ENCODE measurements at places on chromosomes 2 and 18. TPM values are rescaled to one million over a fixed set of nuclear protein-coding genes. Genes with fewer than 3 reads are reported as not detected.
A peak's percentile ranks its signal among the peaks of the same experiment; 100 is the strongest.

The TXNDC2 gene
- not detected for polyA plus RNA-seq

DNA sequence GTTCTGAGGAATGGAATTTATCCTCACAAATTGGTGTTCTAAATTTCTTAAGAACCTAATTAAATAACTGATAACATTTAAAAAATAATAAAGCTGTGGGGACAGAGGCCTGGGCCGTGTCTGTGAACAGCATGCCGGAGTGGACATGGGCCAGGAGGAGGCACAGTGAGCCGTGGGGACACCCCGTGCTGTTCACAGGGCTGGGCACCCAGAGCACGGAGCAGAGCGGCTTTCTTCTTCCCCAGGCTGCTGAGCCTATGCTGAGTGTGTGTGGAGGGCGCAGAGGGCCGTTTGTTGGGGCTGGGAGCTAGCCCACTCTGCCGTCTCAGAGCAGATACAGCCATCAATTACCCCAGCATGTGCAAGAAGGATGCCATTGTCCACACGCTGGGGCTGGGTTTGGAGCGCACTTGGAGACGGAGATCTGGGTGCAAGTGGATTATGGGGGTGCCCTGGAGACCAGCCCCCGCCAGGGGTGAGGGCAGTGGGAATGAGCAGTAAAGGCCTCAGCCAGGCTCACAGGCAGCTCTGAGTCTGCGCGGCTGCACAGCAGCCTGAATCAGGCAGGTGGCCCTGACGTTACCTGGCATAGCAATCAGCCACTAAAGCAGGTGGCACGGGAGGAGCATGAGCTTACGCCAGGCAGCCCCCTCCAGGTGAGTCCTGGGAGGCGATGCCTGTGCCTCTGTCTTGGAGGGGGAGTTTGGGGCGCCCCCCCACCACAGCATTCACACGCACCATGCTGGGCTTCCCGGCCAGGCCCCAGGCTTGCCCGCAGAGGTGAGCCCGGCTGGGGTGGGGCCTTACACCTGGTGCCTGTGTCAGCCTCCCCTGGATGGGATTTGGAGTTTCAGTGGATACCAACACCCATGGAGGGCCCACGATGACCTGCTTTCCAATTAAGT, 52.1 kb upstream of the SLC66A3 start:
- DNase-seq = no peak

GRCh38 chr2:136019825-136020224, 34.4 kb upstream of the DARS1 start:
- no peak for DNase-seq

DNA sequence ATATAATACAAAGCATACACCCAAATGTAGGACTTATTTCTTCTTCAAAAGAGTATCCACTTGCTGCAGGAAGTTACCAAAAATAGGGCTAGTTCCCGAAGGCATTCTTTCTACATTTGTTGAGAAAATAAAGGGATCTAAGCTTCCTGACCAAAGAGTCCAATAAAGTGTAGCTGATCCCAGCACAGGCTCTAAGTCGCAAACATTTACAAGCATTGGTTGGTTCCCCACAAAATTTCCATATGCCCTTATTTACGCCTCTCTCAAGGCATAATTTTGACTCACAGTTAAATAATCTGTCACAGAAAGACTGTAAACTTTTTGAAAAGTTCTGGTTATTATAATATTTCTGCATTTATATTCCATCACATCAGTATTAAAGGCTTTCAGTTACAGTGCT, 1520.1 kb upstream of the ZEB2 start:
- DNase-seq = no peak

GRCh38 chr2:8002765-8003393, 679.0 kb upstream of the ID2 start:
- DNase-seq = no peak

The RESP18 gene
- polyA plus RNA-seq = not detected

DNA sequence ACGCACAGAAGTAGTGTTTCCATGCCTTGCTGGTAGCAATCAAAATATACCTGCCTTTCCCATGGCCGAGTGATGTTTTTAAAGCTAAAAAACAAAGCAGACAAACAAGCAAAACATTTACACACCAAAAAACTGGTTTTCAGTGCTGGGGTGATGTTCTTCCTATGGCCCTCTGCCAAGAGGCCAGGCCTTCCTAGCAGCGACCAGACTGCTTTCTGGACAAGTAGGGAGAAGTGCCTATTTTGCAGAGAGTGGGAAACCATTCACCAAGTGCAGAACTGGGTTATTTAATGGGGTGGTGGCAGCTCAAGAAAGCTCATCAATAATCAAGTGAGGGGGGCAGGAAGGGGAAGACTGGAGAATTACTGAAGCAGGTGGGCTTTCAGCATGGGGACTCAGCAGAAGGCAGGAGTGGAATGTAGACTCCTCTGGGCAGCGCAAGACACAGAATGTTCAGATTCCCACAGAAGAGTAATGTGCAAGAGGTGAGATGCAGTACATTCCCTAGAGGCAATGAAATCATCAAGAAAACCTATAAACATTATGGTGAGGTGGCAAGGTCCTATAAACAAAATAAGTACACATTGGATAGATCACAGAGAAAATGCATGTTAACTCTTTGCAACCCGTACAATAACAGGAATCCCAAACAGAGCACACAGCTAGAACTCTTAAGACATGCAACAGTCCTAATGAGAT, 44.0 kb downstream of the CPO start:
- DNase-seq = no peak

The SLC30A3 gene
- not detected for polyA plus RNA-seq

- DNase-seq = no peak
Observed at GRCh38 chr2:13005048-13005447, 288.3 kb downstream of the TRIB2 start.

GRCh38 chr2:16053437-16054257, 113.3 kb downstream of the MYCN start:
- no peak for DNase-seq

The COL4A3 gene
- polyA plus RNA-seq = not detected

DNA sequence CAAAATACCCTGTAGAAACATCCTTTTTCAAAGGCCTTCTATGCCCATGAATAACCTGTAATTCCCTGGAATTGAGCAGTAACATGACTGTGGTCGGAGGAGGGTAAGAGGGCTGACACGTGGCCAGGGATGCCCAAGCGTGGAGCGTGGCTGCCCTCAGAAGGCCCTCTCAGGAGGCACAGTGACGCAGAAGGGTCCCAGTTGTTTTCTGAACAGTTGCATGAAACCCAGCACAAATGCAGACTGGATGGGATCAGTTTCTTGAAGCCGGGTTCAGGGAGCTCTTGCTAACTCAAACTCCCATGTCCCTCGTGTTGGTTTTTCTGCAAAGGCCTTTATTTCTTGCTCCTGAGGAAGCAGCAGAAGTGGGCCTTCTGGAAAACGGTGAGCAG, 237.0 kb downstream of the ALPK2 start:
- DNase-seq = no peak

The TACR1 gene
- not detected for polyA plus RNA-seq

DNA sequence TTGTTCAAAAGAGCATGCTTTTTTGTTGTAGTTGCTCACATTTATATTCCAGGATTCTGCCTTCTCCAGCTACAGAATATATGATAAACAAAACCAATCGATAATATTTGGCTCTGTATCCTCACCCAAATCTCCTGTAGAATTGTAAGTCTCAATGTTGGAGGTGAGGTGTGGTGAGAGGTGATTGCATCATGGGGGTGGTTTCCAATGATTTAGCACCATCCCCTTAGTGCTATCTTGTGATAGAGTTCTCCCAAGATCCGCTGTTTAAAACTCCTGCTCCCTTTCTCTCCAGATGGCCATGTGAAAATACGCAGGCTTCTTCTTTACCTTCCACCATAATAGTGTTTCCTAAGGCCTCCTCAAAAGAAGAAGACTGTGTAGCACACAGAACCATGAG, 98.7 kb upstream of the SCN7A start:
- no peak for DNase-seq

- DNase-seq = no peak
Observed at GRCh38 chr2:40102447-40102846, 323.4 kb upstream of the THUMPD2 start.

GRCh38 chr18:62881509-62882016, 166.2 kb downstream of the PHLPP1 start:
- DNase-seq = no peak

DNA sequence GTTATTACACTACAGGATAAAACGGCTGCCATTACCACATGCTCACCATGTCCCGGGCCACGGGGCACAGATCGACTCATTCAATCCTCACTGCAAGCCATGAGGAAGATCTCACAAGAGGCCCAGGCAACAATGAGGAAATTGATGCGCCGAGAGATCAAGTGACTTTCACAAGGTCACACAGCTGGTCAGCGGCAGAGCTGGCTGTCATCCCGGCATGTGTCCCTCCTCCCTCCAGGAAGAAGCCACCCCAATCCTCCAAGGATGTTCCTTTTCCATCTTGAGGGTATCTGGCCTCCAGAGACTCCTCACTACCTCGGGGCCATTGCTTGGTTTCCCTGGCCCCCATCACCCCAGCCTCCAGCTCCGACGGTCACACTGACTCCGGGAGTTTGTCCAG, 65.3 kb upstream of the GLI2 start:
- DNase-seq = no peak

The IL18R1 gene
- polyA plus RNA-seq = 6.9 TPM

The FAM237A gene
- polyA plus RNA-seq = not detected

DNA sequence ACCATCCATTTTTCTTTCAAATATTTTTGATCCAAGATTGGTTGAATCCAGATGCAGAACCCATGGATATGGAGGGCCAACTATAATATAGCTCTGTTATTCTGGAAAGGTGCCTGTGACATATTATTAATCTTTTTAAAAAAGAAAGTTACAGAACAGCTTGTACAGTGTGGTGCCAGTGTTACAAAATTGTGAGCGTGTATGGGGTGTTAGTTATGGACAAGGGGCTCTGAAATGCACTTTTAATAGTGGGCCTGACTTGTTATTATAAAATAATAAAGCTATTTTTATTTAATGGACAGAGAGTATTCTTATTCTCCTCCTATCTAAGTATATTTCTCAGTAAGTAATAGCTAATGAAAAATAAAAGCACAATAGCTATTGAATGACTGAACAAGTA, 111.2 kb downstream of the FARSB start:
- no peak for DNase-seq

GRCh38 chr2:65300761-65301711, 73.4 kb downstream of the ACTR2 start:
- DNase-seq = peak; percentile 83

DNA sequence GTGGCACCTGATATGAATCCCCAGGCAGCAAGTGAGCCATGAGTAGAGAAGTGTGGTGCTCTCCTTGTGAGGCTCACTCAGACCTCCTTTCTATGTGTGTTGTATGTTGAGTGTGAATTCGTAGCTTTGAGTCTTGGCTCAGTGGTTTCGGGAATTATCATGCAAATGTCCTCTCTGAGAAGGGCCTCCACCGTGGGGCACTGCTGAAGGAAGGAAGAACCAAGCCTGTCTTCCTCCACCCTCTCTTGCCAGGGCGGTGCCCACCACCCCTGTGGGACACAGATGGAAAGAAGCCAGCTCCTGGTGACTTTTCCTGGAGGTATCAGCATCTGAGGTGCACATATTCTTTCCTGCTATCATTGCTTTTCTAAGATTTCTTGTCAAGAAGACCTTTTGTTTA, 156.1 kb downstream of the MYT1L start:
- DNase-seq = no peak

The GPR35 gene
- 1.7 TPM for polyA plus RNA-seq

GRCh38 chr2:46286715-46287114, 10.5 kb upstream of the EPAS1 start:
- DNase-seq = no peak

DNA sequence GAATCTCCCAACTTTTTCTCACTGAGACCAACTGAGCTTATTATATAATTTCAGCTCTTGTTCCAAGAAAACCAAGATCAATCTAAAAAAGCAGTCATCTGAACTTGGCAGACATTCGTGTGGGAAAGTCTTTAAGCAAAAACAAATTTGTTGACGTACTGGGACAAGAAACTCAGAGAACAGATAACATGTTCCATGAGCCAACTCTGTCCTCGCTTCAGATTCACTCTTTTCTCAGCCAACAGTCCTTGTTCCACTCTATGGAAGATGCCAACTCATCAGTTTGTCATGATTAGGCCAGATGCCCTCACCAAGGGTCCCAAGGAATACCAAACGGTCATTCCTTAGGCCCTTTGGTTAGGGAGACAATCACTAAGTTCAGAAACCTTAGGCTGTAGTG, 224.2 kb upstream of the CTAGE1 start:
- no peak for DNase-seq

The MBP gene
- polyA plus RNA-seq = 105 TPM

The IL1F10 gene
- not detected for polyA plus RNA-seq

- no peak for DNase-seq
Observed at GRCh38 chr2:103002954-103003353, 241.1 kb downstream of the TMEM182 start.

GRCh38 chr2:218962859-218963492, 3.5 kb downstream of the CDK5R2 start:
- DNase-seq = peak; percentile 71

GRCh38 chr18:4058179-4058578, 396.9 kb downstream of the DLGAP1 start:
- DNase-seq = no peak

The CNNM3 gene
- polyA plus RNA-seq = 12.0 TPM

- no peak for DNase-seq
Observed at GRCh38 chr2:100057901-100058261, 84.5 kb downstream of the AFF3 start.

DNA sequence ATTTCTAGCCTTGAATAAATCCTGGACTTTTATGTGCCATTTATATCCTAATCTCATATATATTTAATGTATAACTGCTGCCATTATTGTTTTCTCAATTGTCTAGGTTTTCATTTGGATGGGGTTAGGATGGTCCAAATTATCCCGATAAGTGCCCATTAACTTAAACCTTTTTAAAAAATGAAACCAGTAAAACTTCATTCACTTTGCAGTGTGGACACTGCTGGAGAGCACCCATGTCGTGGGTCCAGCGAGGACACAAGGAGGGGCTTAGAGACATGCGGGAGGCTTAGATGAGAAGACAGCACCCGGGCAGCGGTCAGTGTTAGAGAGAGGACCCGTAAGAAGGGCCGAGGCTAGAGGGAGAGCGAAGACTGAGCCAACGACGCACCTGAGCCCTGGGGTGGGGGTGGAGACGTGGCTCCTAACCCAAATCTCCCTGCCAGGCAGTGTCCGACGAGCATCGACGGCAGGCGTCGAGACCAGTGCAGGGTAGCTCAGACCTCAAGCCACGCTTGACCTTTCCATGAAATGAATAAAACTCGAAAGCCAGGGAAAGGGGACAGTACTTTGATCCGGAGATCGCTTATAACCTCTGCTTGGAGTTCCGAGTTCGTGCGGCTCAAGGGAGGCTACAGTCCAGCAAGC, 9.0 kb upstream of the EN1 start:
- DNase-seq = no peak

DNA sequence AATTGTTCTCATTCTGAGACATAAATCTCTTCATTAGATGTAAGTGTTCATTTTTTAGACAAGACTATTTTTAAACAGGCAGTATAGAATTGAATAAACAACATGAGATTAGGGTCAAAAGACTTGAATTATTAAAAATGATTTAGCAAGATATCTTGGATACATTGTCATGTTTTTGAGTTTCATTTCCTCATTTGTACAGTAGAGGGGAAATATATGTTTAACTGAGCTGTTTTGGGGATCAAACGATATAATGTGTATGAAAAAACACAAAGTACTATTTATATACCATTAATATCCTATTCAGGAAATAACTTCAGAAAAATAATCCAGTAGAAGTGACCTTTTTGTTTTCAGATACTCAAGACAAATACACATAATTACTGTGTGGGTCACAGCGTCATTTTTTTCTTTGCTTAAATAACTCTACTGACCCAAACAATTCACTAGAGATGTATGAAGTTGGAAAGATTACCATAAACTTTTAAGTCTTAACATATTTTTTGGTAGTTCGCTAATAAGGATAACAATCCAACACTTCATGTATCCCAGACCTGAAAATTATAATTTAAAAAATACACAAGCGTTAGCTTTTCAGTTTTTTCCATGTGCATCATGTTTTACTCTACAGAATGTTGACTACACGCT, 896 bp upstream of the ASXL3 start:
- no peak for DNase-seq
